ENCODE measurements at places on chromosomes 12 and 14.
A peak's percentile ranks its signal among the peaks of the same experiment; 100 is the strongest.

DNA sequence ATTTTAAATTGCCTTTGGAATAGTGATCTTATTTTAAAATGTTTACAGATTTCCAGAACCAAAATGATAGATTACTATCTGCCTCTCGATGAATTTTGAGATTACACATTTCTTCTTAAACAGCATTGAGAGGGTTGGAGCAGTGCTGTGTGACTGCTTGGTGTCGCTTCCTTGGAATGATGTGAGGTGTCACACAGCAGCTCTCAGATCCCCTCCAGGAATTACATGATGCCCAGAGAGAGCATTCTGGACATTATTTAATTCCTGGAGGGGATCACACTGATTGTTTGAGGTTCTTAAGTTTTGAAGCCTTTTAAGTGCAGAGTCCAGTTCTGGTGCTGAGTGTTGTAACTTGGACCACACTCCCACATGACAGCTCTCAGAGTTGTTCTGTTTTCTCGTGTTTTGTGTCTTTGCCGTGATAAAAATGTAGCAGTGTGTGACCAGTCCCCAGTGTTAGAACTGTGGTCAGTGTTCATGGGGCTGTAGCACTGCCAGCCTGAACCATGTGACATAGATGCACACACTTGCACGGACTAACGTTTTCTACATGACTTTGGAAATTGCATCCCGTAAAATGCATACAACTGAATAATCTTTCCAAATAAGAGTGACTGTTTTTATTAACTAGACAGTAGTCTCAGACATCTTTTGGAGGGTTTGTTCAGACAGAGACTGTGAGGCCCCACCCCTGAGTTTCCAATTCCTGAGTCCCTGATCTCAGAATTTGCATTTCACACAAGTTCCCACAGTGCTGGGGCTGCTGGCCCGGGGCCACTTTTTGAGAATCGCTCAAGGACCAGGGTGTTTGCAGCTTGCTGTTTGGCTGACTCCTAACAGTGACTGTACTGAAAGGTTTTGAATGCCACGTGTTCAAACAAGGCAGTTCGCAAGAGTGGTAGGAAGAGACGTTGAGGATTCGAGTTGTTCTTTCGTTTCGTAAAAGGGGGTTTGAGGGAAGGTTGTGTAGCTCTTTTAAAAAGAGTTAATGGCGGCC, 26.0 kb downstream of the XRCC3 start:
- peak; percentile 58 for DNase-seq

DNA sequence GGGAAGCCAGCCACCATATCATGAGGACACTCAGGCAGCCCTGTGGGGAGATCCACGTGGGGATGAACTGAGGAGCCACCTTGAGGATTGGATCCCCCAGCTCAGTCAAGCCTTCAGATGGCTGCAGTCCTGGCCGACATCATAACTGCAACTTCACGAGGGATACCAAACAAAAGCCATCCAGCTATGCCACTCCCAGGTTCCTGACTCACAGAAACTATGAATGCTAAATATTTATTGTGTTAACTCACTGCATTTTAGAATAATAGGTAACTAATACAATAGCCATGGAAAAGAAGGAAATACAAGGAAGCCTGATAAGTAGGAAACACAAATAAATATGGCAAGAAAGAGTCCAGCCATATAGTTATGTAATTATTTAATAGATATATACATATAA, 42.1 kb upstream of the FAM222A start:
- no peak for DNase-seq

- no peak for DNase-seq
Observed at GRCh38 chr12:3271146-3271545, 194.0 kb downstream of the TSPAN9 start.

GRCh38 chr14:55913324-55914025, 204.7 kb upstream of the PELI2 start:
- DNase-seq, result peak; percentile 81

- no peak for DNase-seq
Observed at GRCh38 chr12:92743026-92743425, 40.2 kb downstream of the PLEKHG7 start.

GRCh38 chr14:69808919-69809808, 12.1 kb upstream of the SLC10A1 start:
- DNase-seq, result no peak

DNA sequence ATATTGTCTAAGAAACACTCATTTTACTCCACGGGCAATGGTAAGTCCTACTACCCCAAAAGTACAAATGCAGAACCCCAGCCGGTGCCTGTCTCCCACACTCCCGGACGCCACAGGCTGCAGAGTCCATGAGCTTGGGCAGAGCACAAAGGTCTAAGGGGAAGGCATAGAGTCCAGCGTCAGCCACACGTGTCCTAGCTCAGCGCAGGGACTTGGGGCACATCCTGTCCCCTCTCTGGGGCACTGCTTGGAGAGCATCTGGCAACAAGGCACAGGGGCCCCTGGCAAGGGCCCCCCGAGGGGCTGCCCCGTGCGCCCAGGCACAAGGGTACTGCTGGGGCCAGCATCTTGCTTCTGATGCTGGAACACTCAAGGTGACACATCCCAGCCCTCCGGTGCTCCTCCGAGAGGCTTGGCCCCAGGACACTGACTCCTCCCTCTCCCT, 58.4 kb downstream of the BCL11B start:
- no peak for DNase-seq

- DNase-seq, result no peak
Observed at GRCh38 chr12:32507942-32508320, 108.6 kb downstream of the FGD4 start.

GRCh38 chr12:63064080-63064479, 86.9 kb downstream of the AVPR1A start:
- DNase-seq, result peak; percentile 30

GRCh38 chr14:22190411-22191191, 398.4 kb downstream of the DAD1 start:
- DNase-seq, result peak; percentile 72

Data from fibroblast of mammary gland (primary cell).